ENCODE measurements at places on chromosomes 12 and 14.

DNA sequence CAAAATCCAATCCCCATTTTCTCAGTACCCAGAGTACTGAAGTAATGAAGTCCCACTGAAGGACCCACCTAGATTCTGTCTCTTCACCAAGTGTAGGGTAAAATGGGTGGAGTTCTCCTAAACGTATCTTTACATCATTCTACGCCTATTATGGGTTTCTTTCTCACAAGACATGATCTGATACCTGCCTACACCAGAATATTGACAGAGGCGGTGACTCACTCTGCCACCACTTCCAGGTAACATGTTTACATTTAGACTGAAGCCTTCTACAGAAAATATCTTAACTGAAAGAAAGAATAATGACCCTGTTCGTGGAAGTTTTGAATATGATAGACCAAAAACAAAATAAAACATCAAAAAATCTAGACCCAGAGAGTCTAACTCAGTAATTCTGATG, 89.8 kb downstream of the BTG1 start:
- DNase-seq = peak; percentile 40

DNA sequence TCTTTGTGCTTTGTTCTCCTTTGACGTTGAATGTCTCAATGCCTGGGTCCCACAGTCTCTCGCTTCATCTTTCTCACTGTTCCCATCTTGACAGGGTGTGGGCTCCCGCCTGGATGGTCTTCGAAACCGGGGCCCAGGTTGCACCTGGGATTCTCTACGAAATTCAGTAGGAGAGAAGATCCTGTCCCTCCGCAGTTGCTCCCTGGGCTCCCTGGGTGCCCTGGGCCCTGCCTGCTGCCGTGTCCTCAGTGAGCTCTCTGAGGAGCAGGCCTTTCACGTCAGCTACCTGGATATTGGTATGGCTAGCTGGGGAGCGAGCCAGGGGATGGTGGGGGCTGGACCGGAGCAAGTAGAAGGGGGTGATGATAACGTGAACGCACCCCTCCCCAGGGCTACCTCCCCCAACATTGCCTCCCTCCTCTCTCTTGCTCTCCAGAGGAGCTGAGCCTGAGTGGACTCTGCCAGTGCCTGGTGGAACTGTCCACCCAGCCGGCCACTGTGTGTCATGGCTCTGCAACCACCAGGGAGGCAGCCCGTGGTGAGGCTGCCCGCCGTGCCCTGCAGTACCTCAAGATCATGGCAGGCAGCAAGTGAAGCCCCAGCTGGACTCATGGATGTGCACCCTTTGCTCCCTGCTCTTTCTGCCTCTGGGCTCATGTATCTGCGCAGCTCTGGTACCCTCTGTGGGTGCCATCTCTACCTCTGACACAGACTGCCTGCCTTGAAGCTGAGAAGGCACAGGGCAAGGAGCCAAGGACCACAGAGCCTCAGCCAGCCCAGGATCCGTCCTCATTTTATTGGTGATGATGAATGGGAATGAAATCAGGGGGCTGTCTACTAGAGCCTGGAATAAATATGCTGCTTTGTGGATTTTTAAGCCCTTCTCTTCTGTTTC, 1.5 kb downstream of the NPFF start:
- DNase-seq = no peak

DNA sequence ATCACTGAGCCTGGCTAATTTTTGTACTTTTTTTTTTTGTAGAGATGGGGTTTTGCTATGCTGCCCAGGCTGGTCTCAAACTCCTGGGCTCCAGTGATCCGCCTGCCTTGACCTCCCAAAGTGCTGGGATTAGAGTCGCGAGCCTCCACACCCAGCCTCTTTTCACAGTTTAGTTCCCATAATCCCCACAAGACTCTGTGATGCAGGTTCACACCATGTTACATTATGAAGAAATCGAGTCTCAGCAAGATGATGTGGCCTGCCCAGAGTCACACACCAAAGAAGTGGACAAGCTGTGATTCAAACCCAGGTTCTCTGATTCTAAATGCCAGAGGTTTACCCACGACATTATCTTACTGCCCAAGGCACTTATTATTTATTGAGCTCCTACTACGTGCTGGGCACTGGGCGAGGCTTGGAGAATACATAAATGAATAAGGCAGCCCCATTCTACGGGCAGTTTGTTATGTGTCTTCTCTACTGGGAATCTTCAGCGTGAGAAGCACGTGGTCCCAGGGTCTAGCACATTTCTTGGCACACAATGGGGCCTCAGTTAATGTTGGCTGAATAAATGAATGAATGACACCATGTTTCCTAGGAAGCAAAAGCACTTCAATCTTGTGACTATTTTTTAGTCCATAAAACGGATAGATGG, 23.5 kb upstream of the OASL start:
- no peak for DNase-seq

GRCh38 chr12:91180582-91181395, 1.8 kb downstream of the DCN start:
- peak; percentile 1 for DNase-seq

GRCh38 chr12:128981971-128982533, 128.8 kb downstream of the GLT1D1 start:
- DNase-seq = no peak

DNA sequence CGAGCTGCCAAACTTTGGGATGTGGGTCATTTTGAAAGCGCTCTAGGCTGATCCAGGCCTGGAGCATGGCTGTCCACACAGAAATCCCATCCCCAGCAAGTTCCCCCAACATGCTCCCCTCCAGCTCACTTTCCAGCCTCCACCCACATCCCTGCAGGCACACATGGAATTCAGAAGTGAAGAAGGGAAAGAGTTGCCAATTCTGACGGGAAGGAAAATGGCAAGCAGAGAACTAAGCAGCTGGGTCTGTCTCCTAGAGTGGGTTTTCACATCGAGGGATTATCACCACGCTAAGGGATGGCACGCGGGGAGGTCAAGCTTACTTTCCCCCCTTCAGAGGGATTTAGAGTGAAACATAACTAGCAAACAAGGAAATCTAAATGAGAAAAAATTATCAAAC, 142.3 kb downstream of the RIMBP2 start:
- DNase-seq = no peak

GRCh38 chr12:22335794-22336166, 1.3 kb upstream of the ST8SIA1 start:
- no peak for DNase-seq

DNA sequence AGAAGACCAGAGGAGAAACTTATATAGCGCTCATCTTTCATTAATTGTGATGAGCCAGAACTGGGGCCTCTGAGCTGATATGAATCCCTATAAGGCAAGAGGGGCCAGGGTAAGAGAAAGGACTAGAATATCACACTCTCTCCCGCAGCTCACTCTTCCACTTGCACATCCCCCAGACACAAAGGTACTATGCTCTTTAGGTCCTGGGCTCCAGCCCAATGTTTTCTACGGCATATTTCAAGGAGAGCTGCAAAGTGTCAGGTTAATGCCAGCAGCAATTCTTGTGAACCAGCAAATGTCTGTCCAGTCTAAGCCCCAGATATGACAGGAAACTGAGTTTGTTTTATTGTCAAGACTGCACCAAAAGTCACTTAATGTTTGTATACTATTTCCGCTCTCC, 29.4 kb downstream of the PPP2R5E start:
- DNase-seq = no peak

- no peak for DNase-seq
Observed at GRCh38 chr12:43973993-43974392, 138.1 kb downstream of the TMEM117 start.
